SK-N-SH (cell line): ENCODE measurements at places on chromosomes 13 and 19.

- no peak for DNase-seq
Observed at GRCh38 chr13:30181888-30182651, 125.3 kb downstream of the KATNAL1 start.

GRCh38 chr19:17496337-17496997 is 15.0 kb upstream of the PGLS start:
- peak; percentile 91 for DNase-seq

GRCh38 chr13:99642841-99643240 is 141.6 kb downstream of the TM9SF2 start:
- DNase-seq: no peak

DNA sequence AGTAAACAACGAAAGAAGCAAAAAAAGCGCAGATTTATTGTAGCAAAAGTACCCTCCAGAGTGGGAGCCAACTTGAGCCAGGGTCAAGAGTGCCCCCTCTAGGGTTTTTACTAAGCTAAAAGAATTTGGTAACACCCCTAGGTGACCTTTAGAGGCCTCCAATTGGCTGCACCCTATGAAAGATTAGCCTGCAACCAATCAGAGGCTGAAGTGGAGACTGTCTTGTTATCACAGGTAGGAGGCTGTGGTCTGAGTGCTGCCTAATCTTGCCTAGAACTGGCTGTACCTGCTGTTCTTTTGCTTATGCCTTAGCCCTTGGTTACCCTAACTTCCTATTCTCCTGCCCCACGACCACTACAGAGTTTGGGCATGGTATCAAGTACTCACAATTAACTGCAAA is 38.3 kb downstream of the ANKRD10 start:
- DNase-seq: no peak

DNA sequence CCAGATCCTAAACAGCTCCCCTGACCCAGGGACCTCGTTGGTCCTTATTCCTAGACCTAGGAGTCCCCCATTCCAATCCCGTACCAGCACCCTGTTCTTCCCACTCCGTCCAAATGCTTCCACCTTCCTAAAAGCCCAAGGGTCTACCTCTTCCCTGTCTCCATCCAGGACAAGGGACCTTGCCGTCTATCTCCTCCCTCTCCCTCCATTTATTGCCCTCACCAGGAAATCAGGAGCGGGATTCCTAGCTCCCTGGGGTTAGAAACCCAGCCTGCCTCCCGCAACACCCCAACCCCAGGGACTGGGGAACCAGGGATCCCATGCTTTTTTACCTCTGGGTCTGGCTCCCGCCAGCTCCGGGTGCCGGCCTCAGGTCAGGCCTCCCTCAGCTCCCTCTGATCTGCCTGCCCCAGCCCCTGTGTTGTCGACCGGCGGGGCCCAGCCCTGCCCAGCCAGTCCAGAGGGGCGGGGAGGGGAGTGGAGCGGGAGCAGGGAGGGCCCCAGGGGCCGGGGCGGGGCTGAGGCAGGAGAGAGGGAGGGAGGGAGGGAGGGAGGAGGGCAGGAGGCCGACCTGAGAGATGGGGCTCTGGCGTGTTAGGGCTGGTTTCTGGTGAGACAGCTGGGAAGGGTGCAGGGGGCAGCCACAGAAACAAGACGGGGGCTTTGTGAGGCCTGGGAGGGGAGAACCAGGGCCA is at the start of gene B3GNT8:
Gene B3GNT8 (minus strand): TSS at position 423 of the 695 bp plus-strand sequence. CDS start 596 bp downstream, outside the sequence.
- peak; percentile 71 for DNase-seq

GRCh38 chr13:27151798-27152599 is 19.6 kb downstream of the USP12 start:
- no peak for DNase-seq

DNA sequence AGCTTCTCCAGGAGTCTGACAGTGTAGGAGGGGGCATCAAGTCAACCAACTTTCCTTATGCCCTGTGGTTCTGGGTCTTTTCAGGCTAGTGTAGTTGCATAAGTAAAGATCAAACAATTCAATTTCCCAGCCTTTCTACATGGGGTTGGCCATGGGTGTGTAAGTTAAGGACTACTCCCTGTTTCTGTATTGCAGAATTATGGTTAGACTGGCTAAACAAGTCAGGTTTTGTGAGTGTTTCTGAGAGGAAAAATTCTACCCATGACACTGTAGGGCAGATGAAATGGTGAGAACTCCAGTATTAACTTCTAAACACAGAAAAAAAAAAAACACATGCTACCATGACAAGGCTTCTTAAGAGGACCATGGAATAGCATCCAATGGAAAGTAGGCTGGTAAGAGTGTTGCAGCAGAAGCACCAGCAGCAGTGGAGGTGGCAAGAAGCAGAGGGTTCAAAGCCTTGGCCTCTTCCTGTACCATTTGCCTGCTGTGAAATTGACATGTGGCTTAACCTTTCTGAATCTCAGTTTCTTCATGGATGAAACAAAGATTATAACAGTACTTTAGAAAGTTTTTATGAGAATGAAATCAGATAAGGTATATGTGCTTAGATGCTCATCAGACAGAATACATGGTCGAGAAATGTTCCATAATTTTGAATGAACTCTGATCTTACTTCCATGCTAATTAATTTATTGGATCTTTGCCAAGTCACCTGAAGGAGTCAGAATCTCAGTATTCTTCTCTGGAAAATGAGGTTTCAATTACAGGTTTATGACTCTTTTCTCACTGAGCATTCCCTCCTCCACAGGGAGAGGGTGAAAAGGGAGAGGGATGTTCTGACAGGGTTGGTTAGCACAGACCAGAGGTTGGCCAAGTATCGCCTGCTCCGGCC is 11.4 kb upstream of the SCEL start:
- DNase-seq: no peak

DNA sequence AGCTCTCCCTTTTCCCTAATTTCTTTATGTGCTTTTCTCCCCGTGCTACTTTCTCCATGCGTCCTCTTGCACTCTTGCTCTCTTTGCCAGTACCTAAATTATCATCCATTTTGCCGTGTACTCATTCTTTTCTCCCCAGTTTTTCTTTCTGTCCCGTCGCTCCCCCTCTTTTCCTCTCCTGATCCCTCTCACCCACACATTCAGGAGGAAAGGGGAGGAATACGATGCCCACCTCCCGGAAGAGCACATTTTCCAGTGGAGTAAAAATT is 821 bp downstream of the ZNF616 start:
- DNase-seq: no peak

DNA sequence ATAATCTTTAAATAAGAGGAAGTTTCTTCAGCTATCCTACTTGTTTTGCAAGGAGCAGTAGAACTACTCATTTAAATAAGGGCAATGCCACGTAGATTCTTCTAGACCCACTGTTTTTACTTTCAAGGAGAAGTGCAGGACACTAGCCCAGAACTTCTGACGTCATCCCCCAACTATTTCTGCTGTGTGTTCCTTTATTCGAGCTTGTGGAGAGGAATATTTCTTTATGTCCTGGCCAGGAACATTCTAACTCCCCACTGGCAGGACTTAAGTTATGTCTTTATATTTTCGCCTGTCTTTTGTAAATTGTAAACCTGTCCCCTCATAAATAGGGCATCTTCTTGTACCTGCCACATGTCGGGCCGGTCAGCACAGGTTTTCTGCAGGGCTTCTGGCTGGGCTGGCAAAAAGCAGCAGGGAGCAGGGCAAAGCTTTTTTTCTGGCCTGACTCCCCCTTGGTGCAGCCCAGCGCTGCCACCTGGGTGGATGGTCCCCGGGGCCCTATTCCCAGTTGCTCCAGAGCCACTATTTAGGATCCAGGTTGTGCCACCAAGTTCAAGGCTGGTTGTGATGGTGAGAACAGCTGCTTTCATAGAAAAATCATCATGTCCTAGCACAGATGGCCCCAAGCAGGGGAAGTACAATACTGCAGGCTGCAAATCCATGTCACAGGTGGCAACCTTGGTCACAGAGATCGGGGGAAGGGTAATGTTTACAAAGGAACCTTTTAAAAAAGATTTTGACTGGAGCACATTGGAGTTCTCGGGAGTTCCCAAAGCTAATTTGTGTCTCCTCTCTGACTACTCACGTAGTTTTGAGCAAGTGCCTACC is 1.8 kb downstream of the MBNL2 start:
- DNase-seq: no peak

GRCh38 chr19:41307954-41308449 is 2.0 kb upstream of the CCDC97 start:
- DNase-seq: no peak

DNA sequence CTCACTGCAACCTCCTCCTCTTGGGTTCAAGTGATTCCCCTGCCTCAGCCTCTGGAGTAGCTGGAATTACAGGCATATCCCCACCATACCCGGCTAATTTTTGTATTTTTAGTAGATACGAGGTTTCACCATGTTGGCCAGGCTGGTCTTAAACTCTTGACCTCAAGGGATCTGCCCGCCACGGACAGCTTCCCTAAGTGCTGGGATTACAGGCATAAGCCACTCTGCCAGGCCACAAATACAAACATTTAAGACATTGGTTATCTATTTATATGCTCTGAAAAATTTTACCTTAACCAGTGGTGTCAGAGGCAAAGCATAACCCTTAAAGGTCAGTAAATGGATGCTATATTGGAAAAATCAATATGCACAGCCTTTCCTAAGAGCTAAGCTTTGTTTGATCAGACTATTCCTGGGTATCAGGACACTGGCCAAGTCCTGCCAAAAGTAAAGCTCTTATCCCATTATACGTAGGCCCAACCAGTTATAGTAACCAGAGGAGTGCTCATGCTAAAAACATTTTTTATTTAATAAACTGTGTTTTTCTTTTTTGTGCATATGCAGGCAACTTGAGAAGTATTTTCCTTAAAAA is 56.4 kb upstream of the STARD13 start:
- DNase-seq: no peak
